ENCODE measurements at places on chromosomes 2 and 18.
A peak's percentile ranks its signal among the peaks of the same experiment; 100 is the strongest.

GRCh38 chr2:174334781-174335251, at the start of gene SP9:
SP9 (plus strand) TSS chr2:174334954; CDS start chr2:174335093, 139 bp downstream.
- DNase-seq: no peak

GRCh38 chr18:6810191-6810590, 80.7 kb downstream of the ARHGAP28 start:
- no peak for DNase-seq

DNA sequence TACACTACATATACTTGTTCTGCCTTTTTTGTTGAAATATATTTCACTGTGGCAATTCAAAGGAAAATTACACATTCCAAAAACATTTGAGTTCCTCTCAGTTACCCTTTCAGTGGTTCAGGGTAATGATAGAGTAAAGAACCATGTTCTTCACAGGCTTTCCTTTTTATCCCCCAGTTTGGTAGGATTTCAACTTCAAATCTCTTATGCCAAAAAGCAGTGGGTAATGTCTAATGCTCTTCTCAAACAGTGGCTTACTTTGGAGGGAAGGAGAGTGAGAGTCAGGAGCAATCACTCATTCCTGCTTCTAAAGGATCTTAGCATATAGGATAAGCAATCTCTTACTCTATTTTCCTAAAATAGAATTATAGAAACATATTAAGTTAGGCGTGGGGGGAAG, 290.6 kb downstream of the ZEB2 start:
- no peak for DNase-seq

DNA sequence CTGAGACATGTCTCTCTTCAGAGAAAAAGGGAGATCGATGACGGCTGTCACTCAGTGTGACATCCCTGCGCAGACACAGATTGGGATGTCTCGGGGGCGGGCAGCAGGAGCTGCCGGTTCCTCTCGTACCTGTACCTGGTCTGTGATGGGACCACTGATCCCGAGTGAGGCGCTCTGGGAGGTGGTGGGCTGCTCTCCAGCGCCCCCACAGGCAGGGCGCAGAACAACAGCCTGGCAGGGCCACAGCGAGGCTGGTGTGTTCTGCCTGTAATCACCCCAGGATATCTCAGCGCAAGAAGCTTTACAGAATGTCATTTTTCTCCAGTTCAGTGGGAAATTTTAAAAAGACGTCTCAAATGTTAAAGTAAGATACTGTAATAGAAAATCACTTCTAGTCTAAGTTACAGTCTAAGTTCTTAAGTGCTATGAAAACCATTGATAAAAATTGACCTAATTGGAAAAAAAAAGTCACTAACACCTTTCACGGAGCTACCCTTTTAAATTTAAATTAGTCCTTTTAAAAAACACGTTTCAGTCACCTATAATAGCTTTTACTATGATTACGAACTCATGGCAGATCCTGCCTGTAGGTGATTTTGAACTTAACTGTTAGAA, 189.8 kb downstream of the SNTG2 start:
- no peak for DNase-seq

DNA sequence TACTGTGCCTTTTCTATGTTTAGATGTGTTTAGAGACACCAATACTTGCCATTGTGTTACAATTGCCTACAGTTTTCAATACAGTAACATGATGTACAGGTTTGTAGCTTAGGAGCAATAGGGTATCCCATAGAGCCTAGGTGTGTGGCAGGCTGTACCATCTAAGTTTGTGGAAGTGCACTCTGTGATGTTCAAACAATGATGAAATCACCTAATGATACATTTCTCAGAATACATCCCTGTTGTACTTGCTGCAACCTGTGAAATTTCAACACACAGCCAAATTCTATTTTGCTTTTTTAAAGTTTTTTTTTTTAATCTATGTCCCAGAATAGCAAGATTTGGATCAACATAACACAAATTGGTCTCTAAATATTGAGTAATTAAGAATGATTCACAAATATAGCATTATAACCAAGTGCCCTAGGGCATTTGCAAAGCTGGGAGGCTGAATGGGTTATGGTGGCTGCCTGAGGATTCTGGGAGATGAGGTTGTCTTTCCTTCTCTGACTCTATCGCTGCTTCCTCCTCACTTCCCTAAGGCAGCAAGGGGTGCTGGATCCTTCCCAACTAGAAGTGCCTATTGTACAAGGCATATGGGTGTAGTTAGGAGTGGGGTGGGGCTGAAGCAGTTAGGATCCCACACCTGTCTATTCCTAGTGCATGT, 78.3 kb downstream of the SKA1 start:
- DNase-seq: peak; percentile 74

DNA sequence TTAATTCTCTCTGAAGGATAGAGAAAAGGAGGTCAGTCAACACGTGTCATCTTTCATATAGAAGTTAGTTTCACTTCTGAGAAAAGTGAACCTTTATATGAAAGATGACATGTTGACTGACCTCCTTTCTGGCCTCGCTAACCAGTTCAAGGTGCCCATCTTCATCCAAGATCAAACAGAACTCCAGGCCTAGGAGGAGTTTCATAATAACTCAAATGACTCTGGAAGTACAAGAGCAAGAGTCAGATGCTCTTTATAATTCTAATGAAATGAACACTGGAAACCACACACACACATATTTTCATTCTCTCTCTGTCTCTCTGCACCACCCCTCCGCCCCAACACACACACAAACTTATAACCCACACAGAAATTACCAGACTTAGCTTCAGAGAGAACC, 16.3 kb downstream of the ANKRD44 start:
- DNase-seq: no peak

DNA sequence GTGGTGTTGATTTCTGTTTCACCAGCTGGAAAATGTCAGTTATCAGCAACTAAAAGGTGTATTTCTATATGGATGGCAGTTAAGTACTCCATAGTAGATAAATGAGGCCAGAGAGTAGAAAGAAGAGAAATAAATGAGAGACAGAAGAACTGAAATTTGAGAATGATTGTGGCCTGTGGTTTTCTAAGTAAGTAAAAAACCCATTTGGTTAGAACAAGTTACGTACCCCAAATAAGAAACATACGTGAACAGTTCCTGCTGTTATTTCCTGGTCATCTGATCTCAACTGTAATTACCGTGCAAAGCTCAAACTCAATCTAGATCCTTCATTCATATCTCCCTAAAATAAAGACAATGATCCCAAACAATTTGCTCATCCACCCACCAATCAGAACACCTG, 181.3 kb downstream of the PID1 start:
- DNase-seq: no peak

DNA sequence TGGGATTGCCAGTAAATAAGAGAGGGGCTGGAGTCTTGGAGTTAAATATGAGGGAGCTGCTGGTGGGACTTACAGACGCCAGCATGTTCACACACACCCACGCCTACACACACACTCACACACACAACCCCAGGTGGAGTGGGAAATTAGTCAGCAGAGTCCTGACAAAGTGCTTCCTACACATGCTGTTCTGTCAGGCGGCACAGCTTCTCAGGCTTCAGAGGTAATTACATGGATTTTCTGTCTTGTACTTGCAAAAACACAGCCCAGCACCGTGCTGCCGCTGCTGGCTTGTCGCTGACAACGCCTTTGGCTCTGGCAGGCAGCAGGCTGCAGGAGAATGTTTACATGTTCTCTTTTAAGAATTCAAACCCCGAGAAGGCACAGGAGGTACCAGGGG, 1186.3 kb upstream of the CELF4 start:
- DNase-seq: peak; percentile 68

GRCh38 chr2:105129722-105130232, 91.9 kb downstream of the MRPS9 start:
- no peak for DNase-seq

GRCh38 chr18:36757081-36757480, 71.7 kb downstream of the TPGS2 start:
- peak; percentile 66 for DNase-seq

GRCh38 chr2:63881205-63881604, 39.5 kb downstream of the UGP2 start:
- no peak for DNase-seq

DNA sequence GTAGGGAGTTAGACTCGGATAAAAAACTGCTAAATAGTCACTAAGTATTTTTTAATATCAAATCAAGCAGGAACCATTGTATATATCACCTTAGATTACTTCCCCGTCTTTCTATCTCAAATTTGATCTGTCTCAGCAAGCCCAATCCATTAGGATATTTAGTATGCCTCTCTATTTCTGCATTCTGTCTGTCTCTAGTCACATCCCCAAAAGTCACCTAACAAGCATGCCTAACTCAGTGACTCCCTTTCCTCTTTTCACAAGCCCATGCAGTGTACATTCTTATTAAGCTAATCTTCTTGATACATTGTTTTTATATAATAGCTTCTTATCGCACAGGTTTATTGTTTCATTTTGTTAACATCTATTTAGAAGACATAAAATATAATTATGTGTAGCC, 57.8 kb downstream of the PDE1A start:
- peak; percentile 51 for DNase-seq

DNA sequence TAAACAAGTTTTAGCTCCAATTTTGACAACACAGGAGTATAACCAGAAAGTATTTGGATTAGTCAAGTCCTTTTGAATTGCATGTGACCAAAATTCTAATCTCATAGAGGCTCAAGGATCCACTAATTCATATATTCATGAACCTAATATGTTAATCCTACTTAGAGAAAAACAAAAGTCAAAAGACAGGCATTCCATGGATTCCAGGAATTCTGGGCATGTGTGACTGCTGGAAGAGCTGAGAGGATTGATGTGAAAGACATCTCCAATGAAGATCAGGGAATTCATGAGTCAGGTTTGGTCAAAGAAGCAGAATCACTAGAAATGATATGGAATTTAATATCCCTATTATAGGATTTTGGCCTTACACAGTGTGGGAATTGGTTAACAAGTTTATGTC, 1494.6 kb upstream of the DDX18 start:
- no peak for DNase-seq

GRCh38 chr2:14420851-14421250, 211.7 kb upstream of the LRATD1 start:
- DNase-seq: peak; percentile 61

DNA sequence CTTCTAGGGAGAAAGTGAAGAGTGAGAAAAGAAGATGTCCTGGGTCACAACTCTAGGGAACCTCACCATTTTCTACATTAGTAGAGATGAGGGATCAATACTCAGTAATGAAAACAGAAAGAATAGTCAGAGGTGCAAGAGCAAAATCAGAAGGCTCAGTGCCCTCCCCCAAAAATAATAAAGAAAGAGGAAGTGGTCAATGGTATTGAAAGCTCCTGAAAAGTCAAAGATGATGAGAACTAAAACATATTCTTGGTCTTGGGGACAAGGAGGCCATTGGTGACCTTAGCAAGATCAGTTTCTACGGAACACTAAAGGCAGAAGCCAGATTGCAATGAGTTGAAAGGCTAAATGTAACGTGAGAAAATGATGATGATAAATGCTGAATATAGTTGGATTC, 24.5 kb upstream of the MYO1B start:
- no peak for DNase-seq

GRCh38 chr2:126637386-126637785, 18.6 kb upstream of the GYPC start:
- DNase-seq: no peak

- no peak for DNase-seq
Measured at GRCh38 chr2:53654396-53654795, 113.2 kb upstream of the CHAC2 start.

DNA sequence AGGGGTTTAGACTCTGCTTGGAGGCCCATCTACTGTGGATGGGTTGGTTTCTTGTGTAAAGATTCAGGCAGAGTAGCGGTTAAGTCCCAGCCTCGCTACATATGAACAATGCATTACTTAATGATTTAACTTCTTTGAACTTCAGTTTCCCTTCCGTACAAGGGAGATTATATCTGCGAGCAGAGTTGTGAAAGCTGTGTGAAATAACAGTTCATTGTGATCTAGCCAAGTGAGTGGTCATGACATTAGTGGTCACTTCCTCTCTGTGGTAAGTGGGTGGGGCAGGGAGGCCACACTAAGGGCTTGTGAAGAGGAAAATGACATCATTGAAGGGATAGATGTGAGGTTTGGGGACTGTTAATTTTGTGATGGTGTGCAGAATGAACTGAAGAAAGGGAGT, 14.1 kb upstream of the MEX3C start:
- DNase-seq: peak; percentile 44

DNA sequence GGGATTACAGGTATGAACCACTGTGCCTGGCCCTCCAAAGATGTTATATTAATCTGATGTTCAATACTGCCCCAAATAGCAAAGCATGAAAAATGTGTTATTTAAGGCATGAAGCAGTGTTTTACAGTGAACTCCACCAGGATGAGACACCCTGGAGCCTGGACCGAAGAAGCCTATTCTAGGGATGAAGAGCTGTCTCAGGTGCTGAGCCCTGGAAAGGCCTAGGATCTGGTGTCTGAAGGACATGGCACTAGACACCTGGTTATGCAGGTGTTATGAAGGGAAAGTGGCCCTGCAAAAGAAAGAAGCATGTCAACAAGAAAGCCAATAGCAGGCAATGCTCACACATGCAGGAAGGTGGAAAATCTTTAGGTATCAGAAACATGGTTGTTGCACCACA, 374.4 kb downstream of the CLIP4 start:
- DNase-seq: no peak

DNA sequence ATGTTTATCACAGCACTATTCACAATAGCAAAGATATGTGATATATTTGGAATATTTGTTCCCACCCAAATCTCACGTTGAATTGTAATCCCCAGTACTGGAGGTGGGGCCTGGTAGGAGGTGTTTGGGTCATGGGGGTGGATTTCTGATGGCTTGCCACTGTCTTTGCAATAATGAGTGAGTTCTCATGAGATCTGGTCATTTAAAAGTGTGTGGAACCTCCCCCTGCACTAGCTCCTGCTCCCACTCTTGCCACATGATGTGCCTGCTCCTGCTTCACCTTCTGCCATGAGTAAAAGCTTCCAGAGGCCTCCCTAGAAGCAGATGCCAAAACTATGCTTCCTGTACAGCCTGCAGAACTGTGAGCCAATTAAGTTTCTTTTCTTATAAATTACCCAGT, 72.2 kb upstream of the DYNC1I2 start:
- DNase-seq: no peak

DNA sequence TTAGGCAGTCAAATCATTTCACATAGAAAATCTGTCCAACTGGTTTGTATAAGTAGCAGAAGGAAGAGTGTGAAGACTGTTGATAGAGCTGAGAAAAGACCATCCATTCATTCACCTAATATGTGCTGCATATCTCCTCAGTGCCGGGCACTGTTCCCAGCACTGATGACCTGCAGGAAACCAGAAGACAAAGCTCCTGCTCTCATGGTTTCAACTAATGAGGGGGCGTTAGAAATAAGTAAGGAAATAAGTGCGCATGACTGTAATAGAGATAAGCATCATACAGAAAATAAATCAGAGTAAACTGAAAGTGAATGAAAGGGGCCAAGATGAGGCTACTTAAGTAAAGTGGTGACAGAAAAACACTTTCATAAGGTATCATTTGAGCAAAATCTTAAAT, 427.5 kb upstream of the CDH20 start:
- DNase-seq: no peak

DNA sequence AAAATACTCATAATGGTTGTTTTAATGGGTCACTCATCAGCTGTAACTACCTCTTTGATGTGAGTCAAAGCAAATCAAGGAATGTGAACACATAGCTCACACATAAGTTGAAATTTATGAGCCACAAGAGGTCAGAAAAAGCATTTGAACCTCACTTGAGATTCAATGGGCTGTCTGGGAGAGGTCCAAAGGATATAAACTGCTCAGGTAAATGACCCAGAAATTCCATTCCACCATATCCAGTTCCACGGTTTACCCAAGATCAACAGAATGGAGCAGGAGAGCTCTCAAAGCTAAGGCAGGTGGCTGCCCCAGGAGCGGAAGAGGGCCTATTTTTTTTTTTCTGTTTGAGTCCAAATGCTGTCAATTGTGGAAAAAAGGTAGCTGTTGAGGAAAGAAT, 464.1 kb downstream of the TNS1 start:
- no peak for DNase-seq
